ENCODE measurements at places on chromosomes 5 and 9.

- no peak for DNase-seq
These were observed 46.7 kb downstream of the VAV2 start for GRCh38 chr9:133945314-133945975.

DNA sequence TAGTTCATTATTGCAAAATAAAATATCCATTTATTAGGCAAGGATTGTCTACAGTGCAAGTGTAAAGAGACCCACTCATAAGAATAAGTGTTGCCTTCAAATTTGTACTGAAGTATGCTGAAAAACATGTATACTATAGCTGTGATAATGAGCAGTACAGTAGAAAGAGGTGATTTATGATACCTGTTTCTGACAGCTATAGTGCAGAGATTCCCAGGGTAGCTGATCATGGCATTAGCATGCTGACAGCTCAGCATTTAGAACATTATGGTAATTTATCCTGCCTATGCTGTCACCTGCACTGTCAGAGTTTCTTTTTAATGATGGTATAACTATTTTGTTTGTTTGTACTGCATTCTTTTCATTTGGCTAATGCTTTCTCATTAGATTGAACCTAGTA is 177.6 kb upstream of the TLX3 start:
- no peak for DNase-seq

GRCh38 chr9:112743216-112743836 is 7.2 kb upstream of the SNX30 start:
- DNase-seq: no peak

GRCh38 chr5:10797261-10797660 is 36.2 kb upstream of the DAP start:
- DNase-seq: no peak

DNA sequence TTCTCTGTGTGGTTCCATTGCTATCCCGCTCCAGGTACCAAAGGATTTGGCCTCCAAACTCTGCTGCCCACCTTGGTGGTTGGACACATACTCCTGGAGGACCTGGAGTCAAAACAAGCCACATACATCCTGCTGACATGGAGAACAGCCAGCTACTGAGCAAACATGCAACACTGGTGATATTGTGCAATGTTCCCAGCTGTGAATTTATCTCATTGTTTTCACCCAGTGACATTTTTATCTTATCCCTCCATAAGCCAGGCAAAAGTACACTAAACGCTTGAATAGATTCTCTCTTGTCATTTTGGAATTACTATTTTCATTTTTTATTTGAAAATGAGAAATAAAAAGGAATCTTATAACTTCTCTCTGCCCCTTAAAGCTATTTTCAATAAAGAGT is 11.1 kb upstream of the CTSL start:
- no peak for DNase-seq

DNA sequence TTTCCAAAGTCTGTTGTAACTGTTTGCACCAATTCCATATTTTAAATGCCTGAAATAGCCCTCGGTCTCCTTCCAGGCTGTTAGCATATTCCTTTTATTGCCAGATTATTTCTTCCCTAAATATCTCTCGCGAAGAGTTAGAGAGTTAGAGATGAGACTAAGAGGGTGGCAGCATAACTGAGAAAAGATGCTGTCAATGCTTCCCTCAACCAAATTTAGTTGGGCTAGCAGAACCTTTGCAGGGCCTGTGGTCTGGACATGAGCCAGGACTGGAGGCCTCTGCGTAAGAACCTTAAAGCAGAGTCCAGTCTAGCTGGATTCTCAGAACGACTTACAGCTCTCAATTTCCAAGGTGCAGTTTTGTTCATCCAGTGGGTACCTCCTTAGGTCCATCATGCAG is 135.9 kb downstream of the GABRB2 start:
- DNase-seq: no peak

GRCh38 chr5:105659396-105659795 is 2011.3 kb downstream of the EFNA5 start:
- no peak for DNase-seq

- no peak for DNase-seq
These were observed 196.7 kb downstream of the WDR70 start for GRCh38 chr5:37575541-37576489.

DNA sequence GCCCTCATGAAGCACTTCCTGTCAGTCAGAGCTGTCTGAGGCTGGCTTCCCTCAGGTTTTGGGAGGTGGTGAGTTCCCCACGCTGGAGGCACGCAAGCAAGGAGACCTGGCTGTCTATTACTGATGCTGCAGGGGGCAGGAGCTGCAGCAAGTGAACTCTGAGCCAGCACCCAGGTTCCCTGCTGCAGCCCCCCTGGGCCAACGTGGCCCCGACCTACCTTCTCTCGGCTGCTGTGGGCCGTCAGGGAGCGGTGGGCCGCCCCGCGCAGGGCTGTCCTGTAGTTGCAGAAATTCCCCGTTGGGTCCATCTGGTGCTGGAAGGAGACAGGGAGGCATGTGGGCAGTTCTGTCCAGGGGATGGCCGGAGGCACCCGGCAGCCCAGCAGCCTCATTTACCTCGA is 46.8 kb upstream of the RNF130 start:
- DNase-seq: no peak

DNA sequence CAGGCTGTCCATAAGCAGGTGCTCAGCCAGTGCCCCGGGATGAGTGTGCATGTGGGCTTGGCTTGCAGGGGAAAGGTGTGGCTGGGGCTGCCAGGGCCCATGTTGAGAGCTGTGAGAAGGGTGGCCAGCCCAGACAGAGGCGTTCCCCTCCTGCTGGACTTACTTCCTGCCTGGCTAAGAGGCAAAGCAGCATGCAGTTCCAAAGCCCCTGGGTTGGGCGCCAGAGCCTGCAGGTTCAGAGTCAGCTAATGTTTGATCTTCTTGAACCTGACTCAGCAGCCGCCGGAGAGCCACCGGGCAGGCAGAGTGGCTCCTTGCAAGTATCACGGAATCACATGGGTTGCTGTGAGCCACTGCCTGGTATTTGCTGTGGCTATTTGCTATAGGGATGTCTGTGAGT is 168.4 kb upstream of the MAP1B start:
- no peak for DNase-seq

GRCh38 chr5:2168601-2169429 is 286.1 kb upstream of the IRX4 start:
- no peak for DNase-seq

DNA sequence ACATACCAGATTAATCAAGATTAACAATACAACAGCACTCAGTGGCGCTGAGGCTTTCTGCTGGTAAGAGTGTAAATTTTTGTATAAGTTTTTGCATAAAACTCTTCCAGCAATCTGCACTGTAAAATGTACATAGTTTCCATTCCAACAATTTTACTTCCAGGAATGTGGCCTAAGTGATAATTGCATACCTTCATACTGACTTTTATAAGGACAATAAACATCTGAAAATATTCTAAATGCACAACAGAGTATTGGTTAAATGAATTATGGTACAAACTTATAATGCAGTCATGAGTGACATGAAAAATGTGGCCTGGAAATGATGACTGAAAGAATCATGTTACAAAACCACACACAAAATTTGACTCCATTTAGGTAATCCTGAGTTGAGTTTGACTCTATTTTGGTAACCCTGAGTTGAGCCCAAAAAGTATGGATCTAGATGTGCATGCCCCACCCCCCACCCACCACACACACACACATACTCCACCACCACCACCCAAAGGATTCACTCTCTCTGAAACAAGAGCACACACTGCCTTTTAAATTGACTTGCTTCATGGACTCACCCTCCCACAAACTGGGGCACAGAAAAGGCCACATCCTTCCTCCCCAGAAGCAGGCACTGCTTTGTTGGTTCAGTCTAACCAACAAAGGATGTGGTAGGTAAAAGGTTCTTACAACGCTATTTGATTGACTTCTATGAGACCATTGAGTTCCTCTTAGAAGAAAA is 137.6 kb downstream of the SUSD1 start:
- DNase-seq: peak; percentile 63

- DNase-seq: no peak
These were observed 110.7 kb upstream of the PHYKPL start for GRCh38 chr5:178343306-178343705.

- no peak for DNase-seq
These were observed 169.5 kb upstream of the IER5L start for GRCh38 chr9:129347316-129348120.
